ENCODE measurements at places on chromosomes 13 and 19.

GRCh38 chr13:42602906-42603305, 29.0 kb downstream of the TNFSF11 start:
- no peak for DNase-seq

DNA sequence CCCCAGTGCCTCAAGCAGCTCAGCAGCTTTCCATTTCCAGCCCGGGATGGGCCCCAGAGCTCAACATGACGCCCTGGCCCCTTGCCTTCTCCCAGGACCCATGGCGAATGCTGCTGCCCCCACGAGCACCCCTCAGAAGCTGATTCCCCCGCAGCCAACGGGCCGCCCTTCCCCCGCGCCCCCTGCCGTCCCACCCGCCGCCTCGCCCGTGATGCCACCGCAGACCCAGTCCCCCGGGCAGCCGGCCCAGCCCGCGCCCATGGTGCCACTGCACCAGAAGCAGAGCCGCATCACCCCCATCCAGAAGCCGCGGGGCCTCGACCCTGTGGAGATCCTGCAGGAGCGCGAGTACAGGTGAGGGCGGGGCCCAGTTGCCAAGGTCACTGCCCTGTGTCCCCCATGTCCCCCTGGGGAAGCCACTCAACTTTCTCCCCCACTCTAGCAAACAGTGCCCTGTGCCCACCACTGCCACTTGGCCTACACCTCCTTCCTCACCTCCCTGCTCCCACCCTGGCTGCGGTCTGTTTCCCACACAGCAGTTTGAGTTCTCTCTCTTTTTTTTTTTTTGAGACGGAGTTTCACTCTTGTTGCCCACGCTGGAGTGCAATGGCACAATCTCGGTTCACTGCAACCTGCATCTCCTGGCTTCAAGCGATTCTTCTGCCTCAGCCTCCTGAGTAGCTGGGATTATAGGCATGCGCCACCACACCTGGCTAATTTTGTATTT, 26.9 kb downstream of the SMARCA4 start:
- DNase-seq = no peak

GRCh38 chr19:2140138-2140569, 11.2 kb downstream of the AP3D1 start:
- DNase-seq = no peak

DNA sequence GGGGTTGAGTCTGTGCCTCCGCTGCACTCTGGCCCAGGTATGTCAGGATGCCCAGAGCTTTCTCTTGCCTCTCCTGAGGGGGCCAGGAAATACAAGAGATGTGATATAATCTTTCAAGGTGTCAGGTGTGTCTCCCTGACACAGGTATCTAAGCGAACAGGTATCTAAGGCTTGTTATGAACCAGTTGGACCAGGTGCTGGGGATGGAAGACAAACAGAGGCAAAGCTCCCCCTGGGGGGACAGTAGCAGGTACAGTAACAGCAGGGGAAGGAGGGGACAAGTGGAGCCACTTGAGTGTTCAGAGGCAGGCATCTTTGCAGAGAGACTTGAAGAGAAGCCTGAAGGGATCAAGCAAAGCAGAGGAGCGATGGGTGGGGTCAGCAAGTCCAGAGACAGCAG, 2.6 kb downstream of the LENG1 start:
- DNase-seq = no peak

DNA sequence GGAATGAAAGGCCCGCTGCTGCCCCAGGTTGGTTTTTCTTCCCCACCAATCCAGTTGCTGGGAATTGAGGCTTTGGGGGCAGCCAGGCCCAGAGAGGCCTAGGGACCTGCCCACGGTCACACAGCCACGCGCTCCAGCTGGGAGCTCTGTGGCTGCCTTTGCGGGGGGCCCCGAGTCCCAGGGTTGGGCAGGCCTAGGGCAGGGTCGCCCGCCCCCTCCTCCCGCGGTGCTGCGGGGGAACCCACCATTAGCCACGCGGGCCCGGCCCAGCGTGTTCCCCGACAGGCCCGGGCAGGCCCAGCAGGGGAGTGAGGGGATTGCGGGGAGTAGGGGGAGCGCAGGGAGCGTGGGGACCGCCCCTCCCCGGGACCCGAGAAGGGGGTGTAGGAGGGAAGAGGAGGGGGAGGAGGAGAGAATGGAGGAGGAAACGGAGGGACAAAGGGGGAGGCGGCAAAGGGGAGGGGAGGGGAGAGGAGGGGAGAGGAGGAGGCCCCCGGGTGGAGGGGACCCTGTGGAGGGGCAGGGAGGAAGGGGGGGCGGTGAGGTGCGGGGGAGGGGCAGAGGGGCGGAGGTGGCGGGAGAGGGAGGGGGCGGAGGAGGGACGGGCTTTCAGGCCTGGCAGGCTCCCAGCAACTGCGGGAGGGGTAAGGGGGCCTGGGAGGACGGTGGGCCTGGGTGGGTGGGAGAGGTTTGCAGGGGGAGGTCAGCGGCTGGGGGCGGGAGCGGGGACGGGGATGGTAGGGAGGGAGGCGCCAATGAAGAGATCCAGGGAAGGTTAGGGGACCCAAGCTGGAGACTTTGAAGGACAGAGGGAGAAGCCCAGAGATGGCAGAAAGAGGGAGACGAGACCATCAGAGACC, 12.9 kb upstream of the TLE2 start:
- DNase-seq = no peak

DNA sequence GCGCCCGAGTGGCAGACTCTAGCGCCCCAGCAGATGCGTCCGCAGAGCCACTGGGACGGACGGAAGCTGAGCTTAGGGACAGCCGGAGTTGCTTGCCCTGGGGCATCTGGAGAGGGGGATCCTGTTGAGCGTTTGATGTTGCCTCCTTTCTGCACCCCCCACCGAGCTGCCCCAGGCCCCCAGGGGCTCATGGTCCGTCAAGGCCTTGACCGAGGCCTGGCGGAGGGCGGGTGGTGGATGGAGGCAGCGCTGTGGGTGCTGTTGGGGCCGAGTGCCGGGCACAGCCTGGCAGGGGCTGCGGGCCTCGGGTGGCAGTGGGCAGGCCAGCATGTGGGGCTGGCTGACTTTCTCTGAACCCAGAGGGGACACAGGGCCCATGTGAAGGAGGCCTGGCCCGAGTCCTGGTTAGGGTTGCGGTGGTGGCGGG, 2.7 kb downstream of the CSNK1G2 start:
- no peak for DNase-seq

DNA sequence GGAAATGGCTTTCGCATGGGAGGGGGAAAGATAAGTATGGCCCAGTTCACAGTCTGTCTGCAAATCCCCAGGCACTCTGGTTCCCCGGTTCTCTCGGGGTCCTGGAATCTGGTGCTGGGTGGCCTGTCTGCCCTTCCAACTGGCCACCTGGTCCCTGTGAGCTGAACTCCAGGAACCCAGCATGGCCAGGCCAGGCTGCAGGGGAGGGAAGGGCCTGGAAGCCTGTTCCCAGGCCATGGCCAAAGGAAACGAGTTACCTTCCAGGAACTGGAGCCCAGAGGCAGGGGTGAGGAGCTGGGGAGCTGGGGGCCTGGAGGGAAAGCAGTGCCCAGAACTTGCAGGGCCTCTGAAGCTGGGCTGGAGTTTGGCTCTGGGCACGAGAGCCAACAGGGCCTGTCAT, 19.1 kb upstream of the PNMA8C start:
- no peak for DNase-seq

DNA sequence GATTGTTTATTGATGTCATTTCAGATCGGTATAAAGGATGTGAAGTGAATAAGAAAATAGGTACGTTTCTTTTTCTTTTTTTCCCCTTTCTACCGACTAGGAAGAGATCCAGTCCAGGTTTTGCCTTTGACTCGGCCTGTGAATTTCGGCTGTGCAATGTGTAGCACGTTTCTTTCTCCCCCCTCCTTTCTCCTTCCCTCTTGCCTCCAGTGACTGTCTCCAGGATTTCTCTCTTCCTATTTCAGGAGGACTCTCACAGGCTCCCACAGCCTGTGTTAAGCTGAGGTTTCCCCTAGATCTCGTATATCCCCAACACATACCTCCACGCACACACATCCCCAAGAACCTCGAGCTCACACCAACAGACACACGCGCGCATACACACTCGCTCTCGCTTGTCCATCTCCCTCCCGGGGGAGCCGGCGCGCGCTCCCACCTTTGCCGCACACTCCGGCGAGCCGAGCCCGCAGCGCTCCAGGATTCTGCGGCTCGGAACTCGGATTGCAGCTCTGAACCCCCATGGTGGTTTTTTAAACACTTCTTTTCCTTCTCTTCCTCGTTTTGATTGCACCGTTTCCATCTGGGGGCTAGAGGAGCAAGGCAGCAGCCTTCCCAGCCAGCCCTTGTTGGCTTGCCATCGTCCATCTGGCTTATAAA, at the start of gene GPC6:
TSS of gene GPC6 (plus strand) at position 185 of the 657 bp plus-strand sequence.
- DNase-seq = peak; percentile 37

DNA sequence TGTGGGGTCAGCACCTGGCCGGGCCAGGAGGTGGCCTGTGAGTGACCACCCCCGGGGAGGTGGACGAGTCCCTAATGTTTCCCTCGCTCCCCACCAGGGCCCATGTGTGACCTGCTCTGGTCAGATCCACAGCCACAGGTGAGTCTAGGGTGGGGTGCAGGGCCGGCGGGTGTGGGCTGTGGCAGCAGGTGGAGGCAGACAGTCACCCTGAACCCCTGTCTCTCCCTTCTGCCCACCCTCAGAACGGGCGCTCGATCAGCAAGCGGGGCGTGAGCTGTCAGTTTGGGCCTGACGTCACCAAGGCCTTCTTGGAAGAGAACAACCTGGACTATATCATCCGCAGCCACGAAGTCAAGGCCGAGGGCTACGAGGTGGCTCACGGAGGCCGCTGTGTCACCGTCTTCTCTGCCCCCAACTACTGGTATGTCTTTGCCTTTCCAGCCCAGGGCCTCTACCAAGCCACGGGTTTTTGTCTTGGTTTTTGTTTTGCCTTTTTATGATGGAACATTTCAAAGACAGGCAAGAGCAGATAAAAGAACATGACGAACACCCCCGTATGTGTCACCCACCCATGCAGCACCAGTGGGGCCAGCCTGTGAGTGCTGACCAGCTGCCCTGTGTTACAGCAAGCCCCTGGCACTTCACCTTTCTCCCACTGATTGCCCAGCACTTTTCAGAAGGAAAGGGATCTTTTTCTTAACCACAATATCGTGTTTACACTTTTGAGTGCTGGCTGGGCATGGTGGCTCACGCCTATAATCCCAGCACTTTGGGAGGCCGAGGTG, 24.9 kb downstream of the CCDC8 start:
- no peak for DNase-seq

GRCh38 chr13:66835040-66835628, 395.0 kb downstream of the PCDH9 start:
- DNase-seq = no peak

- peak; percentile 13 for DNase-seq
Measured at GRCh38 chr13:79662882-79663281, 181.9 kb downstream of the NDFIP2 start.

DNA sequence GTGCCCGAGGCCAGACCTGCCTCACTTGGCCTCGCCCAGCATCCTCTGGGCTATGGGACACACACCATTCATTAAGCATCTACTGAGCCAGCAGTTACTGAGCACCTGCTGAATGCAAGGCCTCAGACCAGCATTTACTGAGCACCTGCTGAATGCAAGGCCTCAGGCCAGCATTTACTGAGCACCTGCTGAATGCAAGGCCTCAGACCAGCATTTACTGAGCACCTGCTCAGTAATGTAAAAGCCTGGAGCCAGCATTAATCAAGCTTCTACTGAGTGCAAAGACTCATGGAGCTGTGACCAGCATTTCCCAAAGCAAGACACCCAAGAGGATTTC, 3.7 kb downstream of the ATP8B3 start:
- no peak for DNase-seq

DNA sequence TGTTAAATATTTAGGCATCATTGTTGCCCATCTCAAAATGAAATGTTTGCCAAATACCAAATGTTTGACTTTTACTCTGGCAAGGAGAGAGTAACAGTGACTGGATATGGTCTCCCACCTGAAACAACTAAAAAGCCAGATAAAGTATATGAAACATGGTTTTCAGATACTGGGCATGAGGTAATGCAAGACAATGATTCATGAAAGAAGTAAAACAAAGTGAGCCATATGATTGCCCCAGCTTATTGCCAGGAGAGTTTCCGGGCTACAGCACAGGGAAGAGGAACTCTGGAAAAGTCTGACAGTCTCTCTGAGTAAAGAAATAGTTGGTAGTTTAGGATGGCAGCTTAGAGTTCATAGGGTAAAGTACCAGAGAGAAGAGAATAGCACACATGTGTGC, 354.6 kb downstream of the DNAJC15 start:
- DNase-seq = peak; percentile 33

DNA sequence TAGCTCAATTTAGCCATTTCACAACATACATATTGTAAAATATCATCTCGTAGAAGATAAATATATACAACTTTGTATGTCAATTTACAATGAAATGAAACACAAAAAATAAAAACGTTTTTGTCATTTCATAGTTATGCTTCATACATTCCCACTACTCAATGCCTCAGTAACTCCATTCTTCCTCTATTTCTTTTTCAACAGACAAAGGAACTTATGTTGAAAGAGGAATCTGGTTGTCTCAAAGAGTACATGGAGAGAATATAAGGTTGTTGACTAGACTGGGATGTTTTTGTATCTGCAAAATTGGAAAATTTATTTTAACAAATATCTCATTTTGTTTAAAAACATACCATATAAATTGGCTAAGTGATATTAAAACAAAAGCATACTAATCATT, 12.8 kb downstream of the KCTD12 start:
- no peak for DNase-seq

Data from hematopoietic multipotent progenitor cell (in vitro differentiated cells).